ENCODE measurements at places on chromosomes 6 and 20.

GRCh38 chr6:12967686-12968085 is 251.1 kb downstream of the PHACTR1 start:
- no peak for DNase-seq

- no peak for DNase-seq
Observed at GRCh38 chr6:131914234-131914633, 36.9 kb downstream of the CCN2 start.

- peak; percentile 84 for DNase-seq
Observed at GRCh38 chr20:8330785-8331695, 199.0 kb downstream of the PLCB1 start.

DNA sequence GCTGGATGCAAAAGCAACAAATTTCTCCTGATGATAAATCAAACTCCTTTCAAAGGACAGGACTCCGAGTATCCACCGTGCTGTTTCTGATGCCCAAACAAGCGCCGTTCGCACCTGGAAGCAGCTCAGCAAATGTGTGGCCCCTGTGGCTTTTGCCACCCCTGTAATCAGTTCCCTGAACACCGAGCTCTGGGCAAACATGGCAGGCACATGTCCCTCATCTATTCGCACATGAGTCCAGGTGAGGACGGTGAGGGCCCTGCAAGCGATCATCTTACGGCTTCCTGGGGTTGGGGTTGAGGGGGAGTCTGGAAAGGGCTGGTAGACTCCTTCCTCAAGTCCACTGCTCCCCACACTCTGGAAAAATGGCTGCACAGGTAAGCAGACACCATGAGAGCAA is 23.7 kb downstream of the RNASET2 start:
- DNase-seq = no peak

DNA sequence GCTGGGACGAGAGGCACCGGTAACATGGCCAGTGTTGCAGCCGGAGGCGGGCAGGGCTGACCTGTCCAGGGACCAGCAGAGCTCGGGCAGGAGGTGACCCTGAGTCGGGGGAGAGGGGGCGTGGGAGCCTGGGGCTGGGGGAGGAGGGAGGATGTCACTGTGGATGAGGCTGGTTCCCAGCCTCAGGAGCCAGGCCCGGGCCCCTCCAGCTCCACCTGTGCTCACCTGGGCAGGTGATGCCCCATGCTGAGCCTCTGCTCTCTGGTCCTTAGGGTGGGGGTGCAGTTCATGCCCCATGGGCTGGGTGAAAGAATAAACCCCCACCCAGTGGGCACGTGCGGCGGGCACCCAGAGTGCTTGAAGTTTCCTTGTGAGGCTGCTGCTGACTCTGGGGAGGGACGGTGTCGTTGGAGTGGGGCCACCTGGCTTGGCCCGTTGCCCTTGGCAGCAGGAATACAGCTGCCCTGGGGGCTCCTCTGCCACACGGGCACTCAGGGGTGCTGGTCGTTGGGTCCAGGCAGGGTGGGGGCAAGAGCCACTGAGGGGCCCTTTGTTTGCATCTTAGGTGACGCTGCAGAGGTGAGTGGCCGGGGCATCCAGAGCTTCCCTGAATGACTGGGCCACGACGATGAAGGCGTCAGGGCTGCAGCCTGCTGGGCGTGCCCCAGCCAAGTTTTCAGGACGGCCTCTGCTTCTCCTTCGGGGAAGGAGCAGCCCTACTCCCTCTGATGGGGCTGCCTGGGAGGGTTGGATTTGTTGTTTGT is 24.7 kb upstream of the BHLHE23 start:
- no peak for DNase-seq

DNA sequence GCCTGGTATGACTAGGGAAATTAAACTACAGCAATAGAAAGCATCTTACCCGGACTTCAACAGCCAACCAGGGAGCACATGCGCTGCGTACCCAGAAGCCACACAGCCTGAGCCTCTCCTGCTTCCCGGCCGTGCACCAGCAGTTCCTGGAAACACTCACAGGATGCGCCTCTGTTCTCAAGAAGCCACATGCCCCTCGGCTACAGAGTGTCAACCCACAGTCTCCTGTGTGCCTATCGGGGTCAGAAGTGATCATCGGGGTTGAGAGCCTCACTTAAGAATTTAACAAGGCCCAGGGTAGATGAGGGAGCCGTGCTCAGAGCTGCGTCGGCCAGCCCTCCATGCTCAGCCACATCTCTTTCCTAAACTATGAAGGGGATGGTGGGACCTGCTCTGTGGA is 147.2 kb upstream of the GGTLC1 start:
- DNase-seq = no peak

- DNase-seq = no peak
Observed at GRCh38 chr6:158868890-158869825, 50.0 kb upstream of the EZR start.

- no peak for DNase-seq
Observed at GRCh38 chr20:61461461-61461860, 209.4 kb downstream of the CDH4 start.

DNA sequence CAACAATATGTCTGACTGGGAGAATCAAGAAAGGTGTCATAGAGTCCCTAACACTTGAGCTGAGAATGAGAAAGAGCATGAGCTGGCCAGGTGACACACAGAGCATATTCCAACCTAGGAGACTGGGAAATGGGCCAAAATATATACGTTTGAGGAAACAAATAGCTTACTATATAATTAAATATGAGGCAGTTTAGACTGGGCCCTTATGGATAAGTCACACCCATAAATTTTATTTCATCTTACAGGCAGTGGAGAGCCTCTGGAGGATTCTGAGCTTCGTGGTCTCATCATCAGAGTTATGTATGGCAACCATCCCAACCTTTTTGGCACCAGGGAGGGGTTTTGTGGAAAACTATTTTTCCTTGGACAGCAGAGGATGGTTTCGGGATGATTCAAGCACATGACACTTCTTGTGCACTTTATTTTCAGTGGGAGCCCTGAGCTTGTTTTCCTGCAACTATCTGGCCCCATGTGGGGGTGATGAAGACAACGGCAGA is 12.9 kb upstream of the NQO2 start:
- peak; percentile 75 for DNase-seq

- DNase-seq = peak; percentile 16
Observed at GRCh38 chr6:113104541-113104940, 752.6 kb upstream of the MARCKS start.

- DNase-seq = peak; percentile 93
Observed at GRCh38 chr6:133130863-133131262, 110.3 kb upstream of the EYA4 start.

DNA sequence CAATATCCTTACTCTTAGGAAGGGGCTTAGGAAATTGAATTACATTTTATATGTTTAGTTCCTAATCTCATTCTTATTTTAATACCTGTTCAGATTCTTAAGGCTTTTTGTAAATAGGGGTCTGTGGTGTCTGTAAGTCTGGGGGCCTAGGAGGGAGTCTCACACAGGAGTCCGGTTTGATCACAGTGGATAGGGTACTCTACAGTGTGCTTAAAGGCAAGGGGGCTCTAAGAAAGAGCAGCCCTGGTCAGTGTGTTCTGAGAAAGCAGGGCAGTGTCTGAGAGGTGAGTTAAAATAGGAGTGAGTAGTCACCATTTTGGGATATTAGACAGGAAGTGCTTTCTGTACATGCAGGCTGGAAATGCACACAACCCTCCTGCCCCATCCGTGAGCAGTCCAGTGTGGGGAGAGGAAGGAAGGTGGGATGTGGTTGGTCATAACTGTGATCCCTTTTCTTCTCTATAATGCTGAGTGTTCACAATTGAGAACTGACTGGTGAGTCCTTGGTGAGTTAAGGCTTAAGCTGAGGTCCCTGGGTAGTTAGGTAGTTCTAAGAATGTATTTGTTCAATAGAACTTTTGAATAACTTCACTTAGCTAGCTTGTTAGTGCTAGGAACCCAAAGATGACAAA is 50.0 kb downstream of the CDKAL1 start:
- no peak for DNase-seq

GRCh38 chr6:46290421-46291274 is 119.9 kb upstream of the ENPP5 start:
- no peak for DNase-seq

DNA sequence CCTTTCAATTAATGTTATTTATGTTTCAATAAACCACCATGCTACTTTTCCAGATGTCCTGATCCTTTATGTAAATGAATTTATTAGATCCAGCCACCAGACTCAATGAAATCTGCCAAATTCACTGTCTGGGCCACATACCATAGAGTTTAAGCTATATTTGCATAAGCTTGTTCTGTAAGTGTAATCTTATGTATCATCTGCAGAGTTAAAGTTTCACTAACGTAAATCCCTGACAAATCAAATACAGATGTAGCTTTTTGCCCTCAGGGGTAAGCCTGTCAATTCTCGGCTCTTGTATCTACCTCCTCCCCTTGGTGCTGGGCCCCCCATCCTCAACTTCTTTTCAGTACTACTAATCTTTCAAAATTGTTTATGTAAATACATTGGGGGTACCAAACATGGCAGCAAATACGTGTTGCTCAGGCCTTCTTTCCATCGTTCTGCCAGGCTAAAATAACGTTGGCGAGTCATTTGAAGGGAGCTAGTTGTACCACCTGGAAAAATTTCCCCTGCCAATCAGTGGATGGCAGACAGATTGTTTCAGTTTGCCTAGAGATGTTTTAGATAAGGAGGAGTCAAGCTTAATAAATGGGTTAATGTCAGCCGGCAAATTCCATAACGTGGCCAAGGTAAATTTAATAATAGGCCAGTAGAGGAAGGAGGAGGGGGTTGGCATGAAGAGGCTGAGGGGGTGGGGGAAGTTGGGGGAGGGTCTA is 79.6 kb downstream of the RPS12 start:
- no peak for DNase-seq

GRCh38 chr6:135270676-135271536 is 89.8 kb downstream of the MYB start:
- DNase-seq = peak; percentile 16

- DNase-seq = no peak
Observed at GRCh38 chr20:62660768-62661167, 18.5 kb downstream of the SLCO4A1 start.

DNA sequence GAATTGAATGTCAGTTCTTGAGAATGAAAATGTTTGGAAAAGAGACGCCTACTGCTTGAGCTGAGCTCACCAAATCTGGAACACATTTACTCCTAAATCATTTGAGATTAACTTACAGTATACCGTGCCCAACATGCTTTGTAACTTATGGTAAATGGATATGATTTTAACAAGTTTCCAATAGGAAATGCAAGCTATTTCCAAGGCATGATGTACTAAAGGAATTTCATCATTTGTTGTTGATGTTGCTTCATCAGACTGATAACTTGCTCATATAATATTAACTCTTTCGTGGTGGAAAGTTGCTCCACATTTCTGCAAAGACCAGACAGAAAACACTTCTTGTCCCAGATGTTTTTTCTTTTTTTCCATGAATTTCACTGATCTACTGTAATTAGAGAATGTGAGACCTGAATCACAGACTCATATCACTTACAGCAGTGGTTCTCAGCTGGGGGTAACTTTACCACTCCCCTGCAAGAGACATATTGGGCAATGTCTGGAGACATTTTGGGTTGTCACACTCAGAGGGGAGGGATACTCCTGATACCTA is 116.6 kb upstream of the TRAF3IP2 start:
- DNase-seq = no peak

GRCh38 chr6:41201764-41202173 is 820 bp upstream of the TREML2 start:
- no peak for DNase-seq

- DNase-seq = no peak
Observed at GRCh38 chr20:61865353-61865752, 200.3 kb downstream of the TAF4 start.

GRCh38 chr6:104522533-104522932 is 337.2 kb downstream of the HACE1 start:
- DNase-seq = no peak

- DNase-seq = no peak
Observed at GRCh38 chr6:139611327-139612134, 237.1 kb upstream of the CITED2 start.

- no peak for DNase-seq
Observed at GRCh38 chr20:53923566-53924369, 146.6 kb downstream of the BCAS1 start.

DNA sequence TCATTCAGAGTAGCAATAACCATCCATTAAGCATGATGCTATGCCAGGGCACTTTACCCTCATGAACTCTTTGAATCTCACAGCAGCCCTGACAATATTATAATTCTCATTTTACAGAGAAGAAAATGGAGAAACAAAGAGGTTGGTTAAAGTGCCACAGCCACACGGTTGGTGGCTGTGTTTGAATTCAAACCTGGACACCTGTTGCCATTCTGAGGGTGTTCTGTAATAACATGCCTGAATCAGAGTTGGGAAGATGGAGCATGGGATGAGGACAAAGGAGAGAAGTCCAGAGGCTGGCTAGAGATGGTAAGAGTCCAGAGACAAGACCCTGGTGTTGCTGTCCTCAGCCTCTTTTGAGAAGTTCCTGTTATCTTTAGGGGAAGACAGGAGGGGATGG is 127.7 kb downstream of the DHX35 start:
- no peak for DNase-seq

- peak; percentile 34 for DNase-seq
Observed at GRCh38 chr6:72954716-72955115, 270.6 kb downstream of the KHDC1L start.

DNA sequence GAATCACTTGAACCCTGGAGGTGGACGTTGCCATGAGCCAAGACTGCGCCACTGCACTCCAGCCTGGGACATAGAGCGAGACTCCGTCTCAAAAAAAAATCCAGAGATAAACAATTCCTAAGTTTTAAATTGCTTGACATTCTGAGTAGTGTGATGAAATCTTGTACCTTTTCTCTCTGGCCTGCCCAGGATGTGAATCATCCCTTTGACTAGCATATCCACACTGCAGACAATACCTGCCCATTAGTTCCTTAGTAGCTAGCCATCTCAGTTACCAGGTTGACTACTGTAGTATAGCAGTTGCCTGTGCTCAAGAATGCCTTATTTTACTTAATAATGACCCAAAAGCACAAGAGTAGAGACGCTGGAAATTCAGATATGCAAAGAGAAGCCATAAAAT is 2.8 kb downstream of the ZFP57 start:
- no peak for DNase-seq

- DNase-seq = no peak
Observed at GRCh38 chr20:59177266-59178250, 13.9 kb downstream of the ZNF831 start.

DNA sequence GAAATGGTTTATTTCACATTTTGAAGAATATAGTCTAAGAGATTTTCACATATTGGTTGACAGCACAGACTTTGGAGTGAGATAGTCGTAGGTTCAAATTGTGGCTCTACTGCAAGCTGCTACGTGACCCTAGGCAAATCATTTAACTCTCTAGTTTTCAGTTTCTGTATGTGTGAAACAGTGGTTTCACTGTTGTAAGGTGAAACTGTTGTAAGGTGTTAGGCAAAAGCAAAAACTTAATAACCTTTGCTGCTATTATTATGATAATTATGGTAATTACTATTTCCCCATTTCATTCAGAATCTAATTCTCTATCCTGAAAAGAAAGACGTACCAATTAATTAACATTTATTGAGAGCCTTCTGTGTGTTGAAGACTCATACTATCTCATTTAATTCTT is 144.2 kb downstream of the REV3L start:
- no peak for DNase-seq

GRCh38 chr6:490251-491037 is 98.9 kb downstream of the IRF4 start:
- no peak for DNase-seq

All from astrocyte of the hippocampus (primary cell).